Stimulated activated naive CD8-positive, alpha-beta T cell treated with anti-CD3 and anti-CD28 coated beads, Interleukin-15, amount 100 ng/mL, for 72 hours (primary cell): ENCODE measurements at places on chromosomes 13 and 19.

- no peak for DNase-seq
Measured at GRCh38 chr13:113074401-113074800, 31.2 kb upstream of the F7 start.

DNA sequence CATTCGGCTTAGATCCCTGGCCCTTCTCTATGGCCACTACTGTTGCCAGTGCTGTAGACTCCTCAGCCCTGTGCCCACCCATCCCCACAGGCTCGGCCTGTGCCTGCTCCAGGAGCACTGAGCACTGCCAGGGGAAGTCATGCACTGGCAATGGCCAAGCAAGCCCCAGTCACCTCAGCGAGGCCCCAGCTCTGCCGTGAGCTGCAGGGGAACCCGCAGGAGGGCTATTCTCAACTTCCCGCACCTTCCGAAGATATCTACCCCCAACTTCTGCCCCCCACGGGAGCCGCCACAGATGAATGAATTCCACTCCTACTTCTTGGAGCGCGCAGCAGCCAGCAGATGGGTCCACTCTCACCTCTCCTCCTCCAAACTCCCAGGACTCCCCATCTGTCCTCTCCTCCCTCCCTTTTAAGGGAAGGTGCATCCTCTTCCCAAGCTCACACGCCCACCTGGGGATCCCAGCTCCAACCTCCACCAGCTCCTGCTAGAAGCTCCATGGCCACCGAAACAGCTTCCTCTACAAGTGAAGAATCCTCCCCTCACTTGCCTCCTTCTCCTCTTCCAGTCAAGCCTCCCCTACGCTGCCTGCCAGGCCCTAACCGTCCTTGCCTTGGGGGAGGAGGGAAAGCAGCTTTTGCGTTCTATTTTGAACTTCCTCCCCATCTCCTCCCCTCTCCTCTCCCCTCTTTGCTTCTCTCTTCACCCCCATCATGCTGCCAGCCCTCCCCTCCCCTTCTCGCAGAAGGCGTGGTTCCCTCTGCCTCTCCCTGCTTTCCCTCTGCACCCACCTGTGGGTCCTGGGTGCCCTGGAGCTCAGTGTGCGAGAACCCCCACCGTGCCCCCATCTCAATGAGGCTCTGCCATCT, 52.2 kb downstream of the PEPD start:
- no peak for DNase-seq

DNA sequence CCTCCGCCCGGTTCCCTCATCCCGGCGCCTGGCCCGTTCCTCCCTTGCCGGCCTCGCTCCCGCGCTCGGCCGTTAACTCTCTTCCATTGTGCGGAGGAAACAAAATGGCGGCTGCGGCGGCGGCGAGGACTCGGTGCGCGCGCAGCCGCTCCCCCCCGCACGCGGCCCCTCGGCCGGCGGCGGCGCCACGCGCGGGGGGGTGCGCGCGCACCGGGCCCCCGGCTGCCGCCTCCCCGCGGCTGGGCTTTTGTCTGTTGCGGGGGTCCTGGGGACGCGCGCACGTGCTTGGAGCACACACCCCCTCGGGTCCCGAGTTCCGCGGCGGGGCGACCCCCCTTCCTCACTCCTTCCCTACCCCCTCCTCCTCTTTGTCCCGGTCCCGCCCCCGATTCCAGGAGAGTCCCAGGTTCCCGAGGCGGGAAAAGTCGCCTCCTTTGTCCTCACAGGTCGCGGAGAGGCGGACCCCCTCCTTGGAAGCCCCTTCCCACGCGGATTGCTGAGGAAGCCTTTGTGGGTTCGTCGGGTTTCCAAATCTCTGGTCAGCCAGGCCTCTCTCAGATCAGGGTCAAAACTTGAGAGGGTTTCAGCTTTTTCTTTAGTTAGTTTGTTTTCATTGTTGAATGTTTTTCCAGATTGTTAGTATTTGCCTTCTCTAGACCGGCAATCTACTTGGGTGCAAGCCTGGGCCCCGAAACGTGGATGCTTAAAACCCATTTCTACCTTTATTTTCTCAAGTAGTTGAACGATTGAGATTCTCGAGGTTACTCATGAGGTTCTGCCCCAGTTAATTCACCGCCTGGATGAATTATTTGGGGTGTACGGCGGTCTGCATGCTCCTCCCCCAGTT, 687 bp downstream of the ILF3 start:
- DNase-seq = peak; percentile 69

DNA sequence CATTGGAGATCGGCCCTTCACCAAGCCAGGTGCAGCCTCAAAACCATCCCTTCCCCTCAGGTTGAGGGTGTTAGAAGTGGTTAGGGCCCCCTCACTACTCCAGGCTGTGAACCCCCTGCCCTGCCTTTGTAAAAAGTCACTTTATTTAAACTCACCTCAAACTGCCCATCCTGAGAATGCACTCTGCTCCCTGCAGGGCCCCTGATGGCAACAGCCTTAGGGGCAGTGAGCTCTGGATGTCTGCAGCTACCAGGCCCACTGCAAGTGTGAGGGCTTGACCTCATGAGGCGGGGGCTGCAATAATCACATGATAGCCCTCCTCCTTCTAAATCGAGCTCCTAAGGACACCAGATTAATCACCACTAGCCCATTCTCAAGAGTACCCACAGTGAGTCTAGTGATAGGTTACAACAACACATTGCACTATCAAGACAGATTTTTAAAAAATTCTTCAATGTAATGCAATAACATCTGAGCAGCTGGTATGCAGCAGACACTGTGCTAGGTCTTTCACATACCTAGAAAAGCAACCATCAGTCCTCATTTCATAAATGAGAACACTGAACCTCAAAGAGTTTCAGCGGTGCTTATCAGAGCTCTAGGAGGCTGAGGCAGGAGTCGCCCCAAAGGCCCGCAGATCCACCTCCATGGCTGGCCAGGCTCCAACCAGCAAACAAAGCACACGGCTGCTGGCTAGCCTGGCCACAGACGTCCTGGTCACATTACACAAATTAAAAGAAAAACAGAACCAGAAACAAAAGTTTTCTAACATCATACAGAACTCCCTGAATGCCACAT, 26.0 kb downstream of the SLC7A1 start:
- no peak for DNase-seq

DNA sequence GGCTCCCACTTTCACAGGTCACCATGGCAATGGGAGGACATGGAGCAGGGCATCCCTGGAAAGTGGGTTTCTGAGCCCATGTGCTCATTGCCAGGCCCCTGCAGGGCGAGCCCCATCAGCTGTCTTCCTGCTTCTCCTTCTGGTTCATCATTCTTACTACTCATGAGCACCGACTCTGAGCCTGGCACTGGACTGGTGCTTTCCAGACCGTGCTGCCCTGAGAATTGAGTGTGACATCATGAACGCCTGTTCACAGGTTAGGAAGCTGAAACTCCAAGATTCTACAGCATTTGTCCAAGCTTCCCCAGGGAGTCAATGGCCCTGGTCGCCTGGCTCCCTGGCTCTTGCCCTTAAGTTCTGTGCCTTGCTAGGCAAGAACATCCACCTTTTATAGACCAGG, 210.4 kb upstream of the ZNF536 start:
- DNase-seq = no peak

GRCh38 chr13:31731921-31732320, 7.4 kb upstream of the RXFP2 start:
- no peak for DNase-seq

GRCh38 chr19:10390652-10391286, 10.4 kb upstream of the TYK2 start:
- DNase-seq = peak; percentile 61

DNA sequence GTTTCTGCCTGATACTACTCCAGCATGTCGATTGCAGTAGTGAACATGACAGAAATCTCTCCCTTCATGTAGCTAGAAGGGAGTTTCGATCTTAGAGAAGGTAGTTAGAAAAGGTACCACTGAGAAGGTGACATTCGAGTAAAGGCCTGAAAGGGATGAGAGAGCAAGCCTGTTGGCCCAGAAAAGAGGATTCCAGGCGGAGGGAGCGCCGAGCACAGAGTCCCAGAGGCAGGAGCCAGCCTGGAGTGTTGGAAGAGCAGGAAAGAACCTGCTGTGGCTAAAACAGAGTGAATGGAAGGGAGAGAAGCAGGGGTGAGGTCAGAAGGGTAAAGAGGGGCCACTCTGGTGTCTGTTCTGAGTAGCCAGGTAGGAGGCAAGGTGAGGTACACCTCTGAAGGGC, 52.5 kb downstream of the GARRE1 start:
- DNase-seq = no peak
